ENCODE measurements at places on chromosomes 16 and 17.
A peak's percentile ranks its signal among the peaks of the same experiment; 100 is the strongest.

DNA sequence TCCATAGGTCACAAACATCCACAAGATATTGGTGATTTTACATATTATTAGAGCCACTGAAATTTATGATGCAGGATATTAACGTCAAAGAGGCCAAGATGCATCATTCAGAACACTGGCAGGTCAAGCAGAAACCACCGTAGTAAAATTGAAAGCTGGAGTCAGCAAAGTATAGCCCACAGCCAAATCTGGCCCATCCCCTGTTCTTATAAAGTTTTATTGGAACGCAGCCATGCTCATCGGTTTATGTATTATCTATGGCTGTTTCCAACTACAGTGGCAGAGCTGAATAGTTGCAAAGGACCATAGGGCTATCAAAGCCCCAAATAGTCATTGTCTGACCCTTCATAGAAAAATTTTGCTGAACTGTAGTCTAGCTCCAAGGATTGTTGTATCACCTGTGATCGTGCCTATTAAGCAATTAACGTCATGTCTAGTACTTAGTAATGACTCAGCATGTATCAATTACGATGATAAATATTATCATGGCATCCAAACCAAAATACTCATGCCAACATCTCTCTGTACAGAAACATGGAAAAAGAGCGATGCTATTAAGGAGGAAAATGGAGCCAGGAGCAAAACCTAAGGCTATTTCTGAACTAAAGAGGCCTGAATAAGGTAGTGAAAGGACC is 165.6 kb downstream of the IRX3 start:
- DNase-seq: no peak

GRCh38 chr16:67750466-67750865 is 31.4 kb upstream of the GFOD2 start:
- DNase-seq: no peak

DNA sequence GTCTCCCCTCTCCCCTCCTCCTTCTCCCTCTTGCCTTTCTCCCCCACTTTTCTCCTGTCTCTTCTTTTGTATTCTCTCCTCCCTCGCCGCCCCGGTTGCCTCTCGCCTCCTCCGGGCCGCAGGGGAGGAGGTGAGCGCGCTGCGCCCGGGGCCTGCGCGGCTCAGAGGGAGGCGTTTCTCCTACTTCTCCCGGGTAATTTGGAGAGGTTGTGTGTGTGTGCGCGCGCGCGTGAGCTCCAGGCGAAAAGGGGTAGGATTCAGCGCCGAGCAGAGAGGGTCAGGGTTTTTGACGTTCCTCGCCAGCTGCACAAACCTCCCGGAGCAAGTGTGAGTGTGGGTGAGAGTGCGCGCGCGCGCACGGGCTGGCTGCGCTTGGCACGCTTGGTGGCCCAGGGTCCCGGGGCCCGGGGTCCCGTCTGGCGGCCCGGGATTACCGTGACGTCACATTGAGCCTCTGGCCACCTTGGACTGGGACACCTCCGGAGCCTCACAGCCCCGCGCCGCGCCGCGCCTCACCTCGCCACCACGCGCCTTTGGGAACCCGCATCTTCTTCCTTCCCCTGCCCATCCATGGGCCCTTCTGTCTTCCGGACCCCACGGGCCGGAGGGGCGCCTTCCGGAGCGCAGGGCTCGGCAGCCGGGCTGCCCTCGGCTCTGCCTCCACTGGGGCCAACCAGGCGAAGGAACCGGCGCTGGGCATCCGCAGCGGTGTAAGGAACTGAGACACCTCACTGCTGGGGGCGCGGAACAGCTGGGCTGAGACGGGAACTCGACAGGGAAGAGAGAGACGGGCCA is 479 bp downstream of the IRX6 start:
- DNase-seq: peak; percentile 5

- peak; percentile 4 for DNase-seq
These were observed 2.6 kb downstream of the KAT2A start for GRCh38 chr17:42118545-42118944.

GRCh38 chr16:78147911-78148401 is 48.5 kb downstream of the WWOX start:
- peak; percentile 74 for DNase-seq

Measured in NCI-H1092 treated with DMSO at 0.1 percent for 48 hours (cell line).